ENCODE measurements at places on chromosomes 11 and 22.

- DNase-seq = no peak
Observed at GRCh38 chr11:9148035-9148434, 56.6 kb upstream of the SCUBE2 start.

- DNase-seq = no peak
Observed at GRCh38 chr11:766106-766935, 11.0 kb downstream of the GATD1 start.

DNA sequence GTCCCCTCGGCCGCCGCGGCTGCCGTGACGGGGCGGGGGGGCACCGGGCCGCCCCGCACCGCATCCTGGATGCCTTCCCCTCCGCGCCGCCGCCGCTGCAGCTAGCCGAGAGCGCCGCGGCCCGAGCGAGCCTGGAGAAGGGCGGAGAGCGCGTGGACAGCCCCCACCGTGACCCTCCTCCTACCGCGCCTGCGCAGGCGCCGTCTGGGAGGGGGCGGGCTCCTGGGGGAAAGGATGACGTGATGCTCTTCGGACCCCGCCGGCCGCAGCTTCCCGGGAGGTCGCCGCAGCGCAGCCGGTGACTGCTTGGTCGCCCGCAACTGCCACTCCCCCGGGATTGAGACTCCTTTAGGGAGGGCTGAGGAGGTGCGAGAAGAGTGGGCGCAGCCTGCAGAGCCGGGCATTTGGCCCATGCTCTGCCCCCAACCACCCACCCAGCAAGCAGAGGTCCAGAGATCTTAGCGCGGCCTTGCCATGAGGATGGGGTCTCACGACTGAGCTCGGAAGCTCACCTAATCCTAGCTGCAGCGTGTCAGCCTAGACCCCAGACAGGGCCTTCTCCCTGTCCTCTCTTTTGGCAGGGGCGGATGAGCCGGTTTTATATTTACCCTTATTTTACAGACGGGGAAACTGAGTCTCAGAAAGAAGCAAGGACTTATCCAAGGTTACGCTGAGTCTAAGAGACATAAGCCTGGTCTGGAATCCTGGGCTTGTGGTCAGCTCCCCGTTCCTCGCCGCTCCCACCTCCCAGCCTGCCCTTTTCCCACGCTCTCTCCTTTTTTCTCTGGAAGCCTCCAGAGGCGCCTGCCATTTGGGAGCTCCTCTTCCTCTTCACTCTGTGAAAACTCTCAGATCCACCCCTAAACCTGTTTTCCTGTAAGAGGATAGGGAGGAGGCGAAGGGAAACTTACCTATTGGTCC, at the start of gene DENND5A:
Gene DENND5A, minus strand, starts transcription at position 140 of the 921 bp plus-strand sequence. CDS start 281 bp downstream, outside the sequence.
- peak; percentile 86 for DNase-seq

DNA sequence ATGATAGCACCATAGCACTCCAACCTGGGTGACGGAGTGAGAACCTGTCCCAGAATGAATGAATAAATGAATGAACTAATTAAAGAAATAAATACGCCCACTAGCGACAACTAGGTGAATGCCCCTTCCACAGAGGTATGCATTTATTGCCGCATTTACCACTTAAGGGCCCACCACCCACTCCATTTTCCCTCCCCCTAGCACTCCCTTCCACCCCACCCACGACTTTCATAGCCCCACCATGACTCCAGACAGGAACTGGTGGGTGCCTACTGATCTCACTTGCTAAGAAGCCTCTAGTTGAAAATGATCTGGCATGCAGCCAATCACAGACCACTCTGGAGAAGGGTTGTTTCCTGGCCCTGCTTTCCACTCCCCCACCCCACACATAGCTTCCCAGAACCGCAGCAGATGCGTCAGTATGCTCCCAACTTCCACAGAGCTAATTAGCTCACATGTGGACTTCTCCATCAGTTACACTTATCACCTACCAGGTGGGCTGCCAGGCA, 167.6 kb downstream of the WT1 start:
- DNase-seq = no peak

GRCh38 chr11:121240650-121241303, 51.8 kb upstream of the SC5D start:
- peak; percentile 24 for DNase-seq

- DNase-seq = no peak
Observed at GRCh38 chr11:124036666-124037065, 4.5 kb downstream of the OR10G7 start.

DNA sequence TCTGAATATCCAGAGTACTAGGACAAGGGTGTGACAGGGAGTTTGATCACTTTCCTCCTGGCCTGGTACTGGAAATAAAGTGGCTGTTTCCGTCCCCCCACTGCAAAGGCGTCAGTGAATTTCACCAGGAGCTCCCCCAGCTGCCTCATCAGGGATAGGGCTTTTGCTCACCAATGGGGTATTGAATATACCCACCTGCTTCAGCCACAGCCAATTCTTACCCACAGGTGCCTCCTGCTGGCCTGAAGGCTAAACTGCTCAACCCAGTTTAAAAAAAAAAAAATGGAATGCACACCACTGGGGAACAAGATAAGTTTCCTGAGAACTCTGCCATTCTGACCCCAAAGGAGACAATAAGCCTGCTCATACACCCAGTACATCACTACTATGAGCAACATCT, 65.3 kb upstream of the MS4A8 start:
- no peak for DNase-seq

GRCh38 chr22:37331034-37331428, 48.7 kb downstream of the CYTH4 start:
- DNase-seq = peak; percentile 71

DNA sequence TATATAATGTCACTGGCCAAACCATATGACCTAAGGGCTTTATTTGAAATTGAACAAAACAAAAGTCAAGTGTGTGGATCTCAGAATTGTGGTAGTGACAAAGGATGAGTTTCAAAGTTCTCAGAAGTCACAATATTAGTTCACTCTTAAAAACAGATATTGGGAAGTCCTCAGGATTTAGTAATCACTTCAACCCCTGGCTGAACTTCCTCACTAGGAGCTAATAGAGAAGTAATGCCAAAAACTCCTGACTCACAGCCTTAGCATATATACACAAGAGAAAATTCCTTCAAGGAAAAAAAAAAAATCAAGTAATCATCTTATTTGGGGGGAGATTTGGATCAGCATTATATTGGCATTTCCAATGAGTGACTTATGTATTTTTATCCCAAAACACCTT, 75.6 kb upstream of the APOA1 start:
- DNase-seq = no peak

GRCh38 chr11:24163146-24163545, 333.7 kb upstream of the LUZP2 start:
- DNase-seq = no peak

- DNase-seq = no peak
Observed at GRCh38 chr22:49091451-49091850, 736.2 kb downstream of the BRD1 start.

GRCh38 chr22:43257549-43257948, 70.6 kb upstream of the TTLL12 start:
- DNase-seq = no peak

- peak; percentile 45 for DNase-seq
Observed at GRCh38 chr11:115616971-115617370, 112.8 kb upstream of the CADM1 start.

DNA sequence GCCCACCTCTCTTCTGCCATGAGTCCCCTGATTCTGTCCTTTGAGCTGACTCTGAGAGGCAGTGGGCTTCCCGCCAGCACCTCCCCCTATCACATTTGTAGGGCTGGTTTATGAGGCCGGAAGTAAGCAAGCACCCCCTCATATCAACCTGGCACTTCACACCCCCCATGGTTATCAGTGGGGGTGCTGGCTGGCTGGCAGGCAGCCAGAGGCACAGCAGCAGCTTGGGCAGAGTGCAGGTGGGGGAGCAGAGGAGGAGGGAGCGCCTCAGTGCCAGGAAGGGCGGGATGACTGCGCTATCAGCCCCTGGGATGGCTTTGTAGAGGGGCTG, 22.9 kb upstream of the CHRM4 start:
- DNase-seq = no peak

DNA sequence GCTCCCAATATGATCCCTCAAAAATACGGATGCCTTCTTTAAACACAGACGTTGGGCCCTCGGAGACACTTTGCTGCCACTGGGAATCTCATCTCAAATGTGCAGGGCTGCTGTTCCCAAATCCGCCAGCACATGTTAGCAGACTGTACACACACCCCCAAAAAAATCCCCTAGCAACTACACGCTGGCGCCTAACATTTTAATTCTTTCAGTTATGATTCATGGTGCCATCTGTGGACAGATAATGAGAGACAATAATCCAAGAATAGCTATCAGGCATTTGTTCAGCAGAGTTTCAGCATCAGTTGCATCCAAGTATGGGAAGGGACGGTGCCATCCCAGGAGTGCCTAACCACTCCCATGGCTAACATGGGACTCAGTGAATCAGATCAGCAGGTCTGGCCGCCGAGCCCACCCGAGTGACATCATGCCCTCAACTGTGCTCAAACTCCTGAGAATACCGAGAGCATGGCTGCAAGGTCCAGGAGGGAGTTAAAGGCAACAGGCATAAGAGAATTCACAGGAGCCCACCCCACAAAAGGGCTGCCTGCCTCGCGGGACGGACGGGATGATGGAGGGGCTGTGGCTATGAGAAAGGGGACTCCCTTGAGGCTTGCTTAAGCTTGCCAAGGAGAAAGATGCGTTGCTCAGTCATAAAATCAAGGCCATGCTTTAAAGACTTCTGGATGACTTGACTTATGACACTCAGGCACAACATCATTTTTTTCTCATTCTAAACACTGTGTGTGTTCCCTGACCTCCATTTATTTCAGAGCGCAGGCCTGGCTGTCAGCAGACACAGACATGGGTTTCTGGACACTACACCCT, 337.0 kb downstream of the SHANK2 start:
- no peak for DNase-seq

- peak; percentile 11 for DNase-seq
Observed at GRCh38 chr11:108788565-108789199, 123.8 kb downstream of the DDX10 start.

DNA sequence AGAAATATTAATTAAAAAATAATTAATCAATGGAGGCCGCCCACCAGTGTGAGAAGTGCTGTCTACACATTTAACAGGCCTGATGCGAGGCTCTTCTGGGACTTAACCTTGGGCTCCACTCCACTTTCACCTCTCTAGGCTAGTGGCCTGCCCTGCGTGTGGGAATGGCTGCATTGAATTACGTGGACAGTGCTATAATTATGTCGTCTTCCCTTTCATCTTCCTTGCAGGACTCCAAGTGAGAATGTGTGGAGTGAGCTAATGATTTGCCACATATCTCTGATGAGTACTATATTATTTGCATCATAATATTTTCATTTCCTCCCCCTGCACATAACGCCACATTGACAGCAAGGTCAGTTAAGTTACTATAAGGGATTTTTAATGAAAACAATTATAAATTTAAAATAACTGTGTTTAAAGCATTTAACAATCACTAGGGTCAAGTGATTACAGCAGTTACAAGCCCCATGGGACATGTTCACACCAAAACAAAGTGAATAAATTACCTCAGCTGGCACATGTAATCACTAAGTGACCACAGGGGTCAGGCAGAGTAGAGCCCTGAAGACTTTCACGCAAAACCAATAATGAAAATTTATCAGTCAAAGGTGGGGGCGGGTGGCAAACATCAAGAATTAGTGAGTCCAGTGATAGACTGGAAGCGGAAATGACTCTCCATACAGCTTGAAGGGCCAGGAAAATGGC, 63.5 kb downstream of the MPPED2 start:
- DNase-seq = no peak

- DNase-seq = no peak
Observed at GRCh38 chr11:16690086-16690485, 48.4 kb upstream of the C11orf58 start.

DNA sequence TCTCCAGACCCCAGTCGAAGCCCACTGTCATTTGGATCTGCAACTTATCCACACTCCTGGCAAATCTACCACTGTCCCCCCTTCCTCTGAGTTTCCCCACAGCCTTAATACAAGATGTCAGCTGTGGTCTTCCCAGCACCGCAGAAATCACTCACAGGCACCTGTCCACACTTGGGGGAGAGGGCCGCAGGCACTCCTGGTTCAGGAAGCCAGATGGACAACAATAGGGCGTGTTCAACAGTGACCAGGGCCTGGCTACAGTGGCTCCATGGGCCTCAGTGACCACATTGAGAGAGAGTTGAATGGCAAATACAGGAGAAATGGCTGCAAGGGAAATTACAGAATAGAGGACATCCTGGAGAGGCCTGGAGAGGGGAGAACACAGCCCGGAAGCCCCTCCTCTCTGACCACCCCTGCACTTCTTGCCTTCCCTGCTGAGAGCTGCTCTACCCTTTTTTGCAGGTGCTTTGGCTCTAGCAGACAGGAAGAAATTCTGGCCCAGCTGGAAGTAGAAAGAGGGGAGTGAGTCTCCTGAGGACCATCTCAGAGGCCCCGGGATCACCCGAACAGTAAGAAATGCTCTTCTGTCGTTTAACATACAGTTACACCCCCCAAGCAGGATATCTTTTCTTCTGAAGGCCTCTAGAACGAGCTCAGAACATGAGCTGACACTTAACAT, 164.6 kb downstream of the FEZ1 start:
- no peak for DNase-seq

- no peak for DNase-seq
Observed at GRCh38 chr22:48902983-48903650, 924.6 kb downstream of the BRD1 start.

- no peak for DNase-seq
Observed at GRCh38 chr11:114197799-114198500, 98.2 kb upstream of the NNMT start.

DNA sequence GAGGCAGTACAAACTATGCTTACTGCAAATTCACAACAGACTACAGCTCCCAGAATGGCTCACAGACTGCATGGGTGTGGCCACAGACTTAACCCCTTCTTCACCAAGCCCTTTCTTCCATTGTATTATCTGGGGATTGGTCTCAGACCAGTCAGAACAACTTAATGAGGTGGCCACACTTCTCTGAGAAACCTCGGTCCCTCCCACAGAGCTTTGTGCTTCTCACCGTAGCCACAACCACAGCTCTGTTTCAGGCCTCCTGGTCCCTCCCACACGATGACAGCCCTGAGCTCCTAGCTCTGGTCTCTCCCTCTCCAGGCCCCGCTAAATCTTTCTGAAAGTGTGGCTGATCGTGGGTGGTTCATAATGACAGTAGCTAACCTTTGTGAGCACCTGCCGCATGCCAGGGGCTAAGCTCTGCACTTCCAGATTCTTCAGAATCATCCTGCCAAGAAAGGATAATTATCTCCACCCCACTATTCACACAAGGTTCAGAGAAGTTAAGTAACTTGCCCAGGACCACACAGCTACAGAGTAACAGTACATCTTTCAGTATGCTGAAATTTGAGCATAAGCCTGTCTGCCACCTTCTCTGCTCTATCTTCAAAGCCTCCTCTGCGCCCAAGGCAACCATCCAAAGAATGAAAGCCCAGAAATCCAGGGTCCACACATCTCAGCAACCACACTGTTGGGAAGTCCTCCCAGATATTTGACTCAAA, 5.4 kb downstream of the PDE2A start:
- DNase-seq = no peak

All from BE2C (cell line).